Stimulated activated CD4-positive, alpha-beta T cell treated with anti-CD3 and anti-CD28 coated beads, Interleukin-12 subunit alpha, Interleukin-12 subunit beta, amount 100 ng/mL, for 24 hours (primary cell): ENCODE measurements at places on chromosomes 2 and 18.

- DNase-seq = no peak
Measured at GRCh38 chr2:242024751-242025355, 155.3 kb downstream of the RTP5 start.

GRCh38 chr2:165390875-165391274, 78.6 kb upstream of the CSRNP3 start:
- DNase-seq = no peak

DNA sequence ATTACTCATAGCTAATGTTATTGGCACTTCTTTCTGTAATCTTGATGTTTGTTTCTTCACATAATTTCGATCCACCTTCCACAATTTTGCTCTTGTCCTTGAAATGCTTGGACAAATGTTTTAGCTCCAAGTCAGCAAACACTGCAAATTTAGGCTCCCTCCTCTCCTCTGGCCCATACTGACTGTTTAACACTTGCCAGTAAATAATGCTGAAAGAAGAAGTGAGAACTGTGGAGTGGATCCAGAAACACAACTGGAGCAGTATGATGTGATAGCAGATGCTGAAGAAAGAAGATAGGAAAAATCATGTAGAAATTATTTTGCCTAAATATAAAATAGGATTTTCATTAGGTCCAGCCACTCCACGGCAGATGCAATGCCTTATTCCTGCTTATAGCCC, 415.0 kb upstream of the GYPC start:
- DNase-seq = no peak

GRCh38 chr2:9952856-9953503, 1.5 kb downstream of the GRHL1 start:
- no peak for DNase-seq
